ENCODE measurements at places on chromosomes 1 and 21.
A peak's percentile ranks its signal among the peaks of the same experiment; 100 is the strongest.

GRCh38 chr1:54816951-54817350 lies 15.8 kb upstream of the TTC22 start:
- DNase-seq = no peak
- H3K27ac ChIP-seq = no peak overlapping the region
- peaks cover 6% of the 10 kb centered on the region for H3K4me1 ChIP-seq
- no peak overlapping the region for H3K4me3 ChIP-seq

DNA sequence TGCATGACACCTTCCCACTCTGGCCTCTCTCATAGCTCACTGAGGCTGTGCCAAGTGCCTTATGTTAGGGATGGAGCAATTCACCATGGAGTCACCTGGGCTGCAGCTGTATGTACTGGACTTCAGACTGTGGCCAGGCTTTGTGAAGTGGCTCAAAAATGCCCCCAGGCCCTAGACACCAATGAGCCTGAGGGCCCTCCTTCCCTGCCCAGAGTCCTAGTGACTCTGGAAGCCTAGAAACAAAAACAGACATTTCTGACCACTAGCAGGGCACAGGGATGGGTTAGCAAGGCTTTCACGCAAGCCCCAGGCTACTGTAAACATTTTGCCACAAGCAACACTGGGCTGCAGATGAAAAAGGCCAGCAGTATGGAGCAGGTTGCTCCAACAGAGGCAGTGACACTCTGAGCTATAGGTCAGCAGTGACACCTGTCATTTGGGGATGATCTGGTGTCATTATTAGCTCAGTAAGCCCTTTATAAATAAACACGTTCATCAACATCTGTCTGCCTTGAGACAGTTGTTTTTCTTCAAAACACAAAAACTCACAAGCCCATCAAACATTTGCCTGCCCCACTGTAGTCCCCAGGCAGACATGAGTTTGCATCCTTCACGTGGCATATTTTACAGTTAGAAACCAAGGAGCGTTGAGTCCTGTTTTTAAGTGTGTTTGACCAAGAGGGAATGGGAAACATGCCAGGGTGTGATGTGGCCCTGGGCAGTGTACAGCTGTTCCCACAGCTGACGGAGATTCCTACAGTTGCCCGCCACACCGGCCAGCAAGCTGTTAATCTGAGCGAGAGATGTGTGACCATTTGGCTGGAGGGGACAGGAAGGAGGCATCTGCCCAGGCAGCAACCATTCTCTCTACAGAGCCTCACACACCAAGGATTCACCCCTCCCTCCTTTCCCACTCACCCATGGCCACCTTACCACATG lies 66.8 kb downstream of the KCNN3 start:
- H3K27ac ChIP-seq = no peak overlapping the region
- no peak overlapping the region for H3K4me3 ChIP-seq
- no peak for DNase-seq

- H3K36me3 ChIP-seq = peaks cover 34% of the 10 kb centered on the region
- peak overlapping the region; percentile 9 for H3K27ac ChIP-seq
- no peak overlapping the region for H3K4me3 ChIP-seq
- peaks cover 1% of the 10 kb centered on the region for H3K27me3 ChIP-seq
- peaks cover 32% of the 10 kb centered on the region for H3K4me1 ChIP-seq
Measured at GRCh38 chr1:115655306-115655663, 13.5 kb downstream of the VANGL1 start.

GRCh38 chr1:246565751-246566127 lies 322 bp downstream of the TFB2M start:
- peak overlapping the region; percentile 98 for H3K4me3 ChIP-seq
- H3K27me3 ChIP-seq = no peaks in the 10 kb centered on the region
- DNase-seq = no peak
- peaks cover 46% of the 10 kb centered on the region for H3K4me1 ChIP-seq

GRCh38 chr1:182166750-182167149 lies 105.2 kb upstream of the ZNF648 start:
- no peaks in the 10 kb centered on the region for H3K36me3 ChIP-seq
- H3K4me3 ChIP-seq = no peak overlapping the region
- H3K4me1 ChIP-seq = peaks cover 6% of the 10 kb centered on the region
- H3K27me3 ChIP-seq = peaks cover 4% of the 10 kb centered on the region
- no peak overlapping the region for H3K27ac ChIP-seq
- no peak for DNase-seq

- no peak for DNase-seq
- H3K4me3 ChIP-seq = no peak overlapping the region
- peaks cover 7% of the 10 kb centered on the region for H3K4me1 ChIP-seq
Measured at GRCh38 chr21:28624626-28625025, 368.1 kb downstream of the LTN1 start.

Measured in activated T-helper 1 cell treated with anti-CD3 and anti-CD28 coated beads, Interleukin-12 subunit alpha, Interleukin-12 subunit beta, Interleukin-2, Interleukin-4 antibody, amounts not matched to agents 30 ng/mL and 10 ng/mL and 1 ng/mL, durations not matched to agents 14 hours and 24 hours and 36 hours (primary cell).